ENCODE measurements at places on chromosomes 3 and 15. TPM values are rescaled to one million over a fixed set of nuclear protein-coding genes. Genes with fewer than 3 reads are reported as not detected.

- H3K4me3 ChIP-seq = no peak overlapping the region
- DNase-seq = no peak
- H3K27ac ChIP-seq = no peak overlapping the region
- no peaks in the 10 kb centered on the region for H3K4me1 ChIP-seq
- H3K27me3 ChIP-seq = no peaks in the 10 kb centered on the region
- no peaks in the 10 kb centered on the region for H3K36me3 ChIP-seq
Measured at GRCh38 chr3:98361289-98361688, 7.6 kb downstream of the OR5K4 start.

PRKCI gene
- total RNA-seq = 39.4 TPM

MINDY4B gene
- not detected for total RNA-seq

DNA sequence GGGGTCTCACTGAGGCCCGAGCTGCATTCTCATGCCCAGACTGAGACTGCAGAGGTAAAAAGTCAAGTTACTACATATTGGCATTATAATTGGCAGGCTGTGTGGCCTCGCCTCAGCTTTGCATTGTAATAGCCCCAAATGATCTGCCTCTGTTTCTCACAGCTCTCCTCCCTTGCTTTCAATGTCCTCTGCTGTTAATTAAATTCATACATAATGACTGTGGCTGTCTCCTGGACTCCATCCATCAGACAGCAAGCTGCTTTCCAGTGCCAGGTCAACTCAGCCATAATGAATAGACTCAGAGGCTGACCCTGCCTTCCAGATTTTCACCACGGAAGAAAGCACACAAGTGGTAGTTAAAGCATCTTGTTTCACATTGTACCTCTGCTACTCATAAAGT, 7.6 kb upstream of the RTP4 start:
- no peaks in the 10 kb centered on the region for H3K27me3 ChIP-seq
- no peak for DNase-seq
- H3K4me1 ChIP-seq = no peaks in the 10 kb centered on the region
- no peaks in the 10 kb centered on the region for H3K36me3 ChIP-seq
- H3K27ac ChIP-seq = no peak overlapping the region
- H3K4me3 ChIP-seq = no peak overlapping the region

- peak overlapping the region; percentile 79 for H3K4me3 ChIP-seq
- peak; percentile 82 for DNase-seq
- peaks cover 29% of the 10 kb centered on the region for H3K4me1 ChIP-seq
- peak overlapping the region; percentile 97 for H3K27ac ChIP-seq
- no peaks in the 10 kb centered on the region for H3K27me3 ChIP-seq
Measured at GRCh38 chr3:45593708-45594601, 596 bp upstream of the LIMD1 start.

- H3K36me3 ChIP-seq = no peaks in the 10 kb centered on the region
- peaks cover 4% of the 10 kb centered on the region for H3K4me1 ChIP-seq
- H3K27me3 ChIP-seq = no peaks in the 10 kb centered on the region
- no peak overlapping the region for H3K27ac ChIP-seq
- H3K4me3 ChIP-seq = no peak overlapping the region
Measured at GRCh38 chr15:101608201-101608600, 44.0 kb downstream of the TM2D3 start.

GRCh38 chr15:39125904-39126303, 455.0 kb upstream of the THBS1 start:
- no peaks in the 10 kb centered on the region for H3K27me3 ChIP-seq
- DNase-seq = no peak
- no peak overlapping the region for H3K27ac ChIP-seq
- H3K4me1 ChIP-seq = peaks cover 27% of the 10 kb centered on the region

DNA sequence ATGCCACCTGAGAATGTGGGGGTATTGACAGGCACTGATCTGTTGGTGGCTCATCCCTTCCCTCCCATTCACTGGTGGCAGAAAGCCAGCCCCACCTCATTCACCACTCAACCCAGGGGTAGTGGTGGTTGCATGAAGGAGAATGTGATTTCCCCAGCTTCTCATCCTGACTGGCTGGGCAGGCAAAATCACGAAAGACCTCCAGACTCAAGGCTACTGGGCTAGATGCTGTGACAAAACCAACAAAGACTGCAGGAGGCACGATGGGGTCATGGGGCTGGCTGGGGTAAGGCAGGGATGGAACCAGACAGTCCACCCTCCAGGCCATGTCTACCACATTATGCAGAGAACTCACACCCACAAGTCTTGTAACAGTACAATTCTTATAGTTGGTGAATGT, 33.9 kb downstream of the FSTL1 start:
- H3K27me3 ChIP-seq = no peaks in the 10 kb centered on the region
- peaks cover 24% of the 10 kb centered on the region for H3K4me1 ChIP-seq
- H3K36me3 ChIP-seq = peaks cover 2% of the 10 kb centered on the region
- peak overlapping the region; percentile 79 for H3K27ac ChIP-seq
- no peak for DNase-seq

- no peak overlapping the region for H3K27ac ChIP-seq
- peaks cover 5% of the 10 kb centered on the region for H3K4me1 ChIP-seq
- H3K27me3 ChIP-seq = peaks cover 24% of the 10 kb centered on the region
- peak; percentile 67 for DNase-seq
- no peak overlapping the region for H3K4me3 ChIP-seq
- H3K36me3 ChIP-seq = no peaks in the 10 kb centered on the region
Measured at GRCh38 chr15:96359616-96360521, 29.4 kb downstream of the NR2F2 start.

DNA sequence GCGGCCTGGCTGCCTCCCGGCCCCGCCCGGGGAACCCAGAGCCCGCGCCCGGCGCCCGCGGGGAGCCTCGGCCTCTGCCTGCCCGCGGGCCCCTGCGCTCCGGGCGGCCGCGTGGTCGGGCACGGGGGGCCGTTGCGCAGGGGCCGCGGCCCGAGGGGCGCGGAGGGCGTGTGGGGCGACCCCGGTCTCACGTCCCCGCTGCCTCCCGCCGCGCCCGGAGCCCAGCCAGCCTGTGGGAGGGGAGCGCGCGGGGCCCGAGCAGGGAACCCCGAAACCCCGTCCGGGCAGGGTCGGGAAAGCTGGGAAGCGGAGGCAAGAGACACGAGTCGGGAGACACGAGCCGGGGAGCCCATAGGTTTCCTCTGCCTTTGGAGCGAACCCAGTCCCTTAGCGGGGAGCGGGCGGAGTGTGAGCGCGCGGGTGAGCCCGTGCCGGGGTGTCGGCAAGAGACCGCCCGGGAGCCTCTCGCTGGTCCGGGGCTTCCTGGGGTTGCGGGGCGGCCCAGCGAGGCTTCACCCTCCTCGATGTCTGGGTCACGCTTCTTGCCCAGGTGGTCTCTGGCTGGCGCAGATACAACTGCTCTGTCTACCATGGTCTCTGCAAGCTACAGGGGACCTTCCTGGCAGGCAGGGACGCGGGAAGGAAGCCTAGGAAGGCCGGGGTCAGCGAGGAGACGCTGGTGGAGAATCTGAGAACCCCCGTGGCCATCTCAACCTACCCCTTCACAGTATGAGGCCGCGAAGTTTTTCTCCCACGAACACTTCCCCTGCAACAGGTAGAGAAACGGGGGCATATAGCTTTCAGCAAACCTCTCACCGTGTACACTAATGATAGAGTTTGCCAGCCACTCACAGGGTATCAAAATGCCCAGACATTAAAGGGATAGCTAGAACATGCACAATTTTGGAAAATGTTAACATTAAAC, 586 bp downstream of the LRRK1 start:
- H3K4me3 ChIP-seq = peak overlapping the region; percentile 64
- H3K4me1 ChIP-seq = peaks cover 7% of the 10 kb centered on the region
- no peaks in the 10 kb centered on the region for H3K36me3 ChIP-seq
- DNase-seq = peak; percentile 36
- no peak overlapping the region for H3K27ac ChIP-seq
- no peaks in the 10 kb centered on the region for H3K27me3 ChIP-seq

DLL4 gene
- total RNA-seq = 17.9 TPM
